ENCODE measurements at places on chromosomes 3 and 15. TPM values are rescaled to one million over a fixed set of nuclear protein-coding genes. Genes with fewer than 3 reads are reported as not detected.

Gene ZCWPW2
- total RNA-seq, result not detected

Gene ITIH1
- not detected for total RNA-seq

Gene GPR62
- not detected for total RNA-seq

Gene GABRB3
- not detected for total RNA-seq

Gene CYP1A1
- not detected for total RNA-seq

DNA sequence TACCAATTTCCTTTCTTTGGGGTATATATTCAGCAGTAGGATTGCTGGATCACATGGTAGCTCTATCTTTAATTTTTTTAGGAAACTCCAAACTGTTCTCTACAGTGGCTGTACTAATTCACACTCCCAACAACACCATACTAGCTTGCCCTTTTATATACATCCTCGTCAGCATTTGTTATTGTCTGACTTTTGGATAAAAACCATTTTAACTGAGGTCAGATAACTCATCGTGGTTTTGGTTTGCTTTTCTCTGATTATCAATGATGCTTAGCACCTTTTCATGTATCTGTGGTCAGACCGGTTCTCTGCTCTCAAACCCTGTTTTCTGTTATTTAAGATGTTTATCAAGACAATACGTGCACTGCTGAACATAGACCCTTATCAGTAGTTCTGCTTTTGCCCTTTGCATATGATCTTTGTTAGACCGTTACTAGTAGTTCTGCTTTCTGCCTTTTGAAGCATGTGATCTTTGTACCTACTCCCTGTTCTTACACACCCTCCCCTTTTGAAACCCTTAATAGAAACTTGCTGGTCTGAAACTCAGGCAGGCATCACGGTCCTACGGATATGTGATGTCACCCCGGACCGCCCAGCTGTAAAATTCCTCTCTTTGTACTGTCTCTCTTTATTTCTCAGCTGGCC, 474.3 kb downstream of the RSL24D1 start:
- H3K4me3 ChIP-seq, result no peak overlapping the region
- DNase-seq, result no peak
- no peaks in the 10 kb centered on the region for H3K27me3 ChIP-seq
- no peak overlapping the region for H3K27ac ChIP-seq

DNA sequence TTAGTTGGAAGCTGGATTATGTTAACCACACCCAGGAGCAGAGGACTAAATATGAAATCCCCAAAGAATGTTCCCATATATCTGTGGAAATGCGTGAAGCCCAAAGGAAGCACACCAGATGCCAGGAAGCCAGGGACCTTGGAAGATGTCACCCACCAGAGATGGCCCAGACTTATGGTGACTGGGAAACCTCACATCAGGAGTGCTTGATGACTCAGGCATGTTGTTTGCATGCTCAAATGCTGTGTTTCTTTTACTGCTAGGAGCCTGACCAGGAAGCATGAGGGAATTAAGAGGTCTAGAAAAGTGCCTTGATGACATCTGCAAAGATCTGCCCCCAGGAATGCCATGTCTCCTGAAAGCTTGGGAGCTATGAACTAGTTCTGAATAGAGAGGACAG, 109.0 kb upstream of the SLC2A2 start:
- no peak overlapping the region for H3K27ac ChIP-seq
- no peaks in the 10 kb centered on the region for H3K27me3 ChIP-seq
- H3K4me3 ChIP-seq, result no peak overlapping the region
- no peaks in the 10 kb centered on the region for H3K4me1 ChIP-seq

DNA sequence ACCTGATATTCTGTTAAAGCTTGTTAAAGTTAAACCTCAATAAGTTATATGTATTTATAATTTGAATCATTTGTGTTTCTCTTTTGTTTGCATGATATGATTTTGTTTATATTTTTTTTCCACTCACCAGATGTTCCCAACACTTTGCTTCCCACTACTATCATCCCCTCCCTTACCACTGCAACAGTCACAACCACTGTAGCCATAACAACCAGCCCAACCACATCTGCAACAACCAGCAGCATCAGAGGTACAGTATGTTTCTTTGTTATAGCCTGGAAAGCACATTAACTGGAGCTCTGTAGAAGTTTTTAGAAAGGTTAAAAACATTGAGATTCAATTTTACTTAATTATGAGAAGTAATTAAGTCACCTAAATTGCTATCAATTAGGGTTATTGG, 1011.9 kb downstream of the VGLL3 start:
- H3K36me3 ChIP-seq, result no peaks in the 10 kb centered on the region
- no peak overlapping the region for H3K4me3 ChIP-seq
- H3K27ac ChIP-seq, result no peak overlapping the region
- no peak for DNase-seq
- H3K4me1 ChIP-seq, result no peaks in the 10 kb centered on the region
- H3K27me3 ChIP-seq, result no peaks in the 10 kb centered on the region

DNA sequence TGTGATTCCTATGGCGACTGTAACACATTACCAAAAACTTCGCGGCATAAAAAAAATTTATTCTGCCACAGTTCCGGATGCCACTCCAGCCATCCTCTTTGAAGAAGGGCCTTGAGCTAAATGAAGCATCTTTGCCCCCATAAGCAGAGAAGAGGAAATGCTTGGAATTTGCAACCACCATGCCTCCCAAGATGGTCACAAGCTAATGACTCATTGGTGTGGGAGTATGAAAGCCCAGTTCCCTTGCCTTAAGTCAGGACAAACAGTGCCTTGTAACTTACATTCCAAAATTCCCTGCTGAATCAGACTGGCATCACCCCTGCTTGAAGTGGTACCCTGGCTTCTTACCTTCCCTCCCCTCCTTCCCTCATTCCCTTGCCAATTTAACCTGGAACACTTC, 1077.4 kb downstream of the EPHA3 start:
- no peak overlapping the region for H3K4me3 ChIP-seq
- no peak for DNase-seq
- no peak overlapping the region for H3K27ac ChIP-seq
- H3K4me1 ChIP-seq, result no peaks in the 10 kb centered on the region
- no peaks in the 10 kb centered on the region for H3K36me3 ChIP-seq

Measured in Karpas-422 (cell line).